ENCODE measurements at places on chromosomes 1 and 21.
A peak's percentile ranks its signal among the peaks of the same experiment; 100 is the strongest.

DNA sequence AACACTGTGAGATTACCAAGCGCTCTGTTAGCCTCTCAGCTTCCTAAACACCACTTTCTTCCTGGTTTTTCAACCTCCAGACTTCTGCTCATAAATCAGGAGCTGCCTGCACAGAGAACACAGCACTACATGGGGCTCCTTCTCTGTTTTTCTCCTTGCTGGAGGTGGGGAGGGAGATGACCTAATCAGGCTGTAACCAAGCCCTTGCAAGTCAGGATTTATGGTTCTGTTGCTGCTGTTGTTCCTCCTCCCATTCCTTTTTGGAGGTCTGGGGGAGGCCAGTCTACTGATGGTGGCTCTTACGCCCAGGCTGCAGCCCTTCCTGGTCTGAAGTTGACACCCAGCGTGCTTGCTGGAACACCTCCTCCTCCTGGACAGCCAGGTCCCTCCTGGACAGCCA lies 80.9 kb upstream of the AJAP1 start:
- DNase-seq = no peak

- DNase-seq = no peak
Observed at GRCh38 chr1:110872745-110873720, at the start of gene CD53. Gene CD53 (plus strand): TSS chr1:110873148. CDS start chr1:110891409, 18,261 bp downstream.

GRCh38 chr1:53766194-53766742 lies 27.3 kb upstream of the GLIS1 start:
- DNase-seq = no peak

GRCh38 chr1:81921851-81922462 lies 121.2 kb downstream of the ADGRL2 start:
- DNase-seq = no peak

DNA sequence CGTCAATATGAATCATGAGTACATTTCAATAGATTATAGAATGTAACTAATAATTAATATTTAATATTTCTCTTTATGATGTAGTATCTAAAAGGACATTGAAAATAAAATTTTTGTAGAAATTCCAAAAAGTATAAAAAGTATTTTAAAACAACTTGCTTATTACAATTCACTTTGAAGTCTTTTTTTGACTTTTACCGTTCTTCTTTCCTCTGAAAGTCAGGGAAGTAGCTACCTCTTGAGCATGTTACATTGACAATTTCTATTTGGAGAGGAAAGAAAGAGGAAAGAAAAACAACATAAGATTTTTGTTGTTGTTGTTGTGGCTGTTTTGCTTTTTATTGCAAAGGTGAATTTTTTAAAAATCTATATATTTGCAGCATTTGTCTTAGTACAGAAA lies 1.3 kb downstream of the PTPRC start:
- DNase-seq = no peak

DNA sequence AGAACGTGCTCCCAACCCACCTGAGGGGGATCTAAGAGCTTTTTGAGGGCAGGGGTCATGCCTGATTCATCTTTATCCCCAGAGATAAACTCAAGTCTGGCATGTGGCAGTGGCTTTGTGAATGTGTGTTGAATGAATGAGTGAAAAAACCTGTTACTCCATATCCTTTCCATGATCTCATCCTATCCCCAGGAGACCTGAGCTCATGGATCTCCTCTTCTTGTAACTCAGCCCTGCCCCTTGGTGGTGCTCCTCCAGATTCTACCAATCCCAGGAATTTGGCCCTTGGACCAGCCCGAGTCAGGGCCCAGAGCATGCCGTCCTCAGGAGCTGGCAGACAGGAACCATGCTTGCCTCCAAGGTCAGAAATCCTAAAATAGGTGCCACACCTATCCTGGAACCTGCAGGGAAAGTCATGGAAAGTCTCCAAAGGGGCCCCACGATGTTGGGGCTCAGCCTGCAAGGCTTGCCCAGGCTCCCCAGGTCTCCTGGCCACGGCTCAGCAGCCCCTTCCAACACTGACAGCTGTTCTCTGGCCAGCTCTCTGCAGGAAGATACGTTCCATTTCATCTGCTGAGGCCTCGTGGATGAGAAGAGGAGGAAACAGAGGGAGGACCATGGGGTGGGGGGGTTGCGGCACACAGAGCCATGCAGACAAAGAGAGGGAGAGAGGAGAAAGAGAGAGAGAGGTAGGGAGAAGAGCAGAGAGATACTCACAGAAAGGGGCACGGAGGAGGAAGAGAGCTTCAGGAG lies 214.6 kb downstream of the TRABD2B start:
- DNase-seq = no peak

- no peak for DNase-seq
Observed at GRCh38 chr1:31788825-31789256, 24.7 kb upstream of the ADGRB2 start.

DNA sequence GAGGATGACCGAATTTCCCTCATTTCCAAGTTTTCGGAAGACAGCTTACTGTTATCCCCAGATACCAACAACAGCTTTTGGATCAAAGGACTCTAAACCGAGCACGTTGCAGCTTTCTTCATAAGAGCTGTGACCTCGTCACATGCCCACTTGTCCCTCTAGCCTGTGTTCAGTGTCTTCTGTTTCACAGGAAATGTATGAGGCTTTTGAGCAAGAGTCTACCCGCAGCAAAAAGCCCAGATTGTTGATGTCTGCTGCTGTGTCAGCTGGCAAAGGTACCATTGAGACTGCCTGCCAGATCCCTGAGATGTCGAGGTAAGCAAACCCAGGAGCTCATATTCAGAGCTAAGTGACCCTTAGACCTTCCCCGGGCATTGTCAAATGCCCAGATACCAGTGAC lies 24.1 kb downstream of the CHI3L2 start:
- DNase-seq = no peak

DNA sequence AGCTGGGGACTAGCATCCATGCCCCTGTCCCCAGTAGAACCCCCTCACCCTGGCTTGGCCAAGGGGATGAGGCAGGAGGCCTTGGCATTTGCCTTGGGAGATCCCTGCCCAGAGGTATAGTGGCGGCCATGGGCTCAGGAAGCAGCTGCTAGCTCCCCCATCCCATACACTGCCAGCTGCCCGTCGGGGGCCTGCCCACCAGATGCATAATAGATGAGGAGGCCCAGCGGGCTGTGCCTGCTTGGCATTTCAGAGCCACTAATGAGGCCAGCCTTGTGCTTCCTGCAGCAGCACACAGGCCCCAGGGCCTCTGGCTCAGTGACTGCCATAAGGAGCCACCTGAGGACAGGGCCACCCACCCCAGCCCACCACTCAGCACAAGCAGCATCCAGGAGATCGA lies 23.6 kb downstream of the RAP1GAP start:
- DNase-seq = no peak

- no peak for DNase-seq
Observed at GRCh38 chr1:8527941-8528340, 210.0 kb downstream of the SLC45A1 start.

- DNase-seq = no peak
Observed at GRCh38 chr21:34952701-34953100, 96.4 kb downstream of the RUNX1 start.

DNA sequence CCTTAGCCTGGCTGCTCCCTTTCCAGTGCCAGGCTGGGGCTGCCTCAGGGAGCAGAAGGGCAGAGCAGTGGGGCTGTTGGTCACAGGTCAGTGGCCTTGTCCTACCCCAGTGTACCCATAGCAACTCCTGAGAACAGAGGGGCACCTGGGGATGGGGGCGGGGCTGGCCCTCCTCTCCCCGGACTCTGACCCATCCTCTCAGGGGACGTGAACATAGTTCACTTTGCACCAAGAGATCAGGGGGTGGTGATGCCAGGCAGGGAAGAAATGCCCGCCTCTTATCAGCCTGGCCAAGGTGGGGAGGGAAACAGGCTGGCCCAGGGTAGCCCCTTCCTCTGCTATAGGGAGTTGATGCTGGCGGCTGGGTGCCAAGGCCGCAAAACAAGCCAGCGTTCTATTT lies 4.9 kb downstream of the ETNK2 start:
- no peak for DNase-seq

DNA sequence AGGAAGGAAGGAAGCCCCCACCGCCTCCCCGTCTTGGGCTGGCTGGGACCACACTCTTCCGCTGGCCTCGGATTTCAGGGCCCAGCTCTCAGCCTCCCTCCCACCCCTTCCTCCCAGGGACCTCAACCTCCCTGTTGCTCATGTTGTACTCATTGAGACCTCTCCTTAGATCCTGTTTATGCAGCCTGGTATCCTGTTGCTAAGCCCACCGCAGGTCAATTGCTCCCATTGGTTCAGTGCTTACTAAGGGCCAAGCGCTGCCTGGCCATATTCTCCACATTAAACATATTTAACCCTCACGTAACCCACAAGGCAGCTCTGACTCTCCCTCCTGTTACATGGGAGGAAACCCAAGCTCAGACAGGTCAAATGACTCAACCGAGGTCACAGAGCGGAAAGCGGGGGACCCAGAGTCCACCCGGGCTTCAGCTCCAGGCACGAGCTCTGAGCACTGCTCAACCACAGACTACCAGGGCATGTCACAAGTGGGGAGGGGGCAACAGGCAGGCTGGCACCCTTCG lies 23.2 kb upstream of the H6PD start:
- no peak for DNase-seq

DNA sequence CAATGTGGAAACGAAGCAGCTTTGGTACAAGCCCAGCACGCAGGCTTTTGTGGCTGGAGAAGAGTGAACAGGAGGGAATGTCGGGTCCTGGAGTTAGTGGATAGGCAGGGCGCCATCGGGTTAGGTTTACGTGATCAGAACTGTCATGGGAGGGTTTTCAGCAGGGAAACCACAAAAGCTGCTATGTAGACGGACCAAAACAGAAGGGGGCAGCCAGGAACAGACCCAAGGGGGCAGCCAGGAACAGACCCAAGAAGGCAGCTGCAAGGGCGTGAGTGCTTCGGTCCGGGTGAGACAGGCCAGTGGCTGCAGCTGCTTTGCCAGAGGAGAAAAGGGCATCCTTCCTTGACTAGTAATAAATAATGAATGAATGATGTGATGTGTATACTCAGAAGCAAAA lies 77.5 kb upstream of the KIF1B start:
- no peak for DNase-seq

- peak; percentile 10 for DNase-seq
Observed at GRCh38 chr1:35269201-35269988, 886 bp downstream of the ZMYM4 start.

GRCh38 chr1:232164078-232164963 lies 465.6 kb downstream of the SIPA1L2 start:
- no peak for DNase-seq

GRCh38 chr1:64886877-64887276 lies 79.5 kb downstream of the JAK1 start:
- no peak for DNase-seq

- no peak for DNase-seq
Observed at GRCh38 chr1:21262293-21263051, 27.8 kb downstream of the ECE1 start.

- DNase-seq = no peak
Observed at GRCh38 chr1:160779626-160780397, 16.2 kb upstream of the LY9 start.

DNA sequence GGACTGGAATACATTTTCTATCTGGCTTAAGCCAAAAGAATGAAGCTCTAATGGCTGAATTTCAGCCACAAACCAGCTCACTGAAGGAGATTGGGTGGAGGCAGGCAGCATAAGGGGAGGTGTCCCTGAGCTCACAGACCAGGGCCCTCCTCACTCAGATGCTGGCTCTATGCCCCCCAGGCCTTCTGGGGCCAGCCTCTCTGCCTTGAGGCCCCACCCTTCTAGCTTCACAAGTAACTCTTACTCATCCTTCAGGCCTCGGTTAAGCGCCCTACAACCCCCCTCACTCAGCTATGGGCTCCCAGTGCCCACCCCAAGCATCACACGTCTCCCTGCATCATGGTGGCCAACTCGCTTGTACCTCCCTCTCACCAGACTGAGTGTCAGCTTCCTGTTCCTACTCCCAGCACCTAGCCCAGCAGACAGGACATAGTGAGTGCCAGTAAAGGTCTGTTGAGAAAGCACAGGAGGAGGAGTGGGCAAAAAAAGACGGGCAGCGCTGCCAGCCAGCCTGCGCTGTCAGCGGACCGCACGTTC lies 40.8 kb upstream of the GPR157 start:
- no peak for DNase-seq

DNA sequence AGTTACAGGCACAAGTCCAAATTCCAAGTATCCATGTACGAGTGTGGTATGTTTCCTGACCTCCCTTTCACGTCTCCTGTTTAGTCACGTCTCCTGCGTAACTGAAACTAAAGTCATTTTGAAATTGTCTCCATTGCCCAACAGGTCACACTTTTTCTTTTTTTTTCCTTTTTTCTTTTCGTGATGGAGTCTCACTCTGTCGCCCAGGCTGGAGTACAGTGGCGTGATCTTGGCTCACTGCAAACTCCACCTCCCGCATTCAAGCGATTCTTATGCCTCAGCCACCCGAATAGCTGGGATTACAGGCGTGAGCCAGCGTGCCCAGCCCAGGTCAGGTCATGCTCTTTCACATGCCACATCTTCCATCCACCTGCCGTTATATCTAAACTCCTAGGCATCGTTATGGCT lies 38.2 kb downstream of the L1TD1 start:
- DNase-seq = no peak

GRCh38 chr1:19043579-19044443 lies 87.3 kb upstream of the IFFO2 start:
- no peak for DNase-seq

DNA sequence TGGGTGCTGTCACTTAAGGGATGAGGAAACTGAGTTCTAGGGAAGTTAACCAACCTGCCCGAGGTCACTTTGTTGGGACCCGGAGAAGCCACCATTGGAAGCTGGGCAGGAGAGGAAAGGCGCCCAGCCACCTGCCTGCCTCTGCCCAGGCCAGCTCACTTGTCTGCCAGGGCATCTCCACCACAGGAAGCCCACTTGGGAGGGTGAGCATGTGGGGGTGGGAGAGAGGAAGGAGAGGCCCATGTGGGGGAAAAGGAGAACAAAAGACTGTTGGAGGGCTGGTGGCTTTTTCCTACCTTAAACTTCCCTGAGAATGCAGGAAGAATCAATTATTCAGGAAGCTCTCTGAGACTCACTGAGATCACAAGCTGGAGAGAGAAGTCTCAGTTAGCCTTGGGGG lies 43.8 kb upstream of the SELENON start:
- DNase-seq = no peak

DNA sequence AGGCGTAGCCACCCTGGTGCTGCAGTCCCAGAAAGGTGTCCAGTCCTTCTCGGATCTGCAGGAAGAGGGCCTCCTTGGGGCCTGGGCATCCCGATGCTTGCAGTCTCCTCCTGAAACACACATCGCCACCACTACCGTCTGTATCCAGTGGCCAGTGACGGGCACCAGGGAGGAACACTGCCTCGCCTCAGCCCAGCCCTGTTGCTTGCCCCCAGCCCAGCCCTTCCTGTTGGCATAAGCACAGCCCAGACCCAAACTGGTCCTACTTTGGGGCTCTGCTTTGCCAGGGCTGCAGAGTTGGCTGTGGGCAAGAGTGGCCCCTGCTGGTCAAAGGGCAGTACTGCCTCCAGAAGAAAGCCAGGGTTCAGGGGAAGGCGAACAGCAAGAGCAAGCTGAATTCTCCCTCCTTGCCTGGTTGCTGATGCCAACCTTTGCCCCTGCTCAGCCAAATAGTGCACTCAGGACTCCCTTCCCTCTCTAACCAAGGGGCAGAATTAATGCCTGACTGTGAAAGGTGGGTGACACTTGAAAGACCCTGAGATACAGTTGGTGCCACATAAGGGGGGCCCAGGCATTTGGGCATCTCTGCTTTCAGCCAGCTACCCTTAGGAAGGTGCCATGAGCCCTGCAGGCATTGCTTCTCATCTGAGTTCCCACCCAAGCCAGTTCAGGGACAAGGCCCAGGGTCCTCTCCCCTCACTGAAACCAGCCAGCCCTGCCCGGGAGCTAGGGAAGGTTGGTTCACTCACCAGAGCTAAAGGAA lies 11.1 kb upstream of the ARHGEF2 start:
- peak; percentile 68 for DNase-seq

- DNase-seq = no peak
Observed at GRCh38 chr1:24108334-24109165, 3.4 kb downstream of the MYOM3 start.

- no peak for DNase-seq
Observed at GRCh38 chr1:36476945-36477344, 5.8 kb downstream of the CSF3R start.
